ENCODE measurements at places on chromosomes 1 and 21.

GRCh38 chr1:10515301-10515975 is 40.7 kb downstream of the PEX14 start:
- no peak for DNase-seq

DNA sequence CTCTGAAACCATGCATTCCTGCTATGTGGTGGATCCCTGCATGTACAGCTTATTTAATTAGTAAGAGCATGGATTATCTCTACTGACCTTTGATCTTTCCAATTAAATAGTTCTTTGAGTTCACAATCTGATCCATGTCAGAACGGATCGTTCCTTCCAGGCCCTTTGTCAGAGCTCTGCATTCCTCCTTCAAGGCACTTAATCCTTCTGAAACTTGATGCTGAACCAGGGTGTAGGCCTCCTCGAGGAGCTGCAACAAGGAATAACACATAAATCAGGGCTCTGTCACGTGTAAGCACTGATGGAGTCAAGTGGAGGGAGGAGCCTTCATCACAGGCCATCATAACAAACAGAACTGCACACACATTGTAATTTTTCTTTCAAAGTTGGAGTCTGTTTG is 68.4 kb upstream of the EDEM3 start:
- DNase-seq = no peak

- no peak for DNase-seq
Measured at GRCh38 chr1:231210126-231210525, 30.9 kb upstream of the GNPAT start.

GRCh38 chr1:153774780-153775457 is at the start of gene SLC27A3:
Gene SLC27A3, plus strand, starts transcription at chr1:153775407. Its CDS starts 91 bp downstream, at chr1:153775498.
- DNase-seq = peak; percentile 72

DNA sequence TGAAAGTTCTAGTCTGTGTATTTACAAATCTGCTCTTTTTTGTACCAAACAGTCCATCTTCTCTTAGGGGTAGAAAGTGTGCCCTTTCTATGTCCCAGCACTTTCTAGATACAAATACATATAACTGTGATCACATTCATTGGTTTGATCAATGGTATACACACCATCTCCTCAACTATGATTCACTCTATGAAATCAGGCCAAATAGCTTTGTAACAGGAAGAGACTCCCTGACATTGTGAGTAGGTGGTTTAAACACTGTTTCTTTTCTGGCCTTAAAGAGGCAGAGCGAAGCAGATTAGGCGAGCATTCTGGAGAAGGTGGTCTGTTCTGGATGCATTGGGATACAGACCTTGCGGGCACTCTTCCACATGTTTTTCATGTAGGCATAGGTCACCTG is 39.3 kb upstream of the EXOSC10 start:
- peak; percentile 30 for DNase-seq

DNA sequence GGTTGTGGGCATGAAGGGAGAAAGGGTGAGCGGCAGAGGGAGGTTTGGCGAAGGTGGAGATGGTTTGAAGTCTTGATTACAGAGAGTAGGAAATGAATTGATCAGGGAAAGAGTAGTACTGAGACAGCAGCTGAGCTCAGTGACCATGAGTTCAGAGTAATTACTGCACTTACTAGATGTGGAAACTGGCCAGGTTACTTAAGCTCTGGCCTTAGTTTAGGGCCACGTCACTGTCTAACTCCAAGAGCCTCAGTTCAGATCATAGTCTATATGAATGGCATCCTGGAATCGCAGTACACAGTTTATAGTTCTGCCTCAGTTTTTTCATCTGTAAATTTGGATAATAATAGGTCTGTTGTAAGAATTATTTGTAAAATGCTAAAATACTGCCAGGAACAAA is 78.1 kb downstream of the KCTD3 start:
- no peak for DNase-seq

- peak; percentile 49 for DNase-seq
Measured at GRCh38 chr1:54768093-54768492, 3.8 kb upstream of the PARS2 start.

GRCh38 chr21:20618878-20619277 is 379.3 kb upstream of the NCAM2 start:
- DNase-seq = peak; percentile 8

DNA sequence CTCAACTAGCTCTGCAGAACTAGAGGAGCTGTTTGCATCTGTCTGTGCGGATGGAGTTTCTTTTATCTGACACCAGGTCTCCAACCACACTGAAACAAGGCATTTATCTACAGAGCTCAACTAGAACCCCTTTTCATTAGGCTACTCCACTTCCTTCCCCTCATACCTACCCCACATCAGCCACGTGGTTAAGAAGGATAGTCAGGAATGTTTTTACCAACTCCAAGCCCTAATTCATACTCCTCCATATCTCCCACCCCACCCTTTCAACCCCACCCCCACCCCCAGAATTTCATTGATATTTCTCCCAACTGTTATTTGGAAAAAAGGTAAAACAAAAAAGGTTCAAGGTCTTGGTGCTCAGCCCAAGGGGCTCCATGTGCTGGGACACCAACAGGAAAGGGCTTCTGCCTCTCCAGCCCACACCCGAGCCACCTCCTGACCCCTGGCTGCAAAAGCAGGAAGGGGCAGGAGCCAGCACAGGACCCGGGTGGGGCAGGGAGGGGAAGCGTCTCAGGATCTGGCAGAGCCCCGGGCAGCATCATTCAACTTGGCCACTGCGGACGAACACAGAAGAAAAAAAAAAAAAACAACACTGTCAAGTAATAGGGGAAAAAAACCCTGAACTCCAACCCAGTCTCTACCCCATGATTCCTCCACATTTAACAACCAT is 7.0 kb downstream of the ENSA start:
- no peak for DNase-seq

DNA sequence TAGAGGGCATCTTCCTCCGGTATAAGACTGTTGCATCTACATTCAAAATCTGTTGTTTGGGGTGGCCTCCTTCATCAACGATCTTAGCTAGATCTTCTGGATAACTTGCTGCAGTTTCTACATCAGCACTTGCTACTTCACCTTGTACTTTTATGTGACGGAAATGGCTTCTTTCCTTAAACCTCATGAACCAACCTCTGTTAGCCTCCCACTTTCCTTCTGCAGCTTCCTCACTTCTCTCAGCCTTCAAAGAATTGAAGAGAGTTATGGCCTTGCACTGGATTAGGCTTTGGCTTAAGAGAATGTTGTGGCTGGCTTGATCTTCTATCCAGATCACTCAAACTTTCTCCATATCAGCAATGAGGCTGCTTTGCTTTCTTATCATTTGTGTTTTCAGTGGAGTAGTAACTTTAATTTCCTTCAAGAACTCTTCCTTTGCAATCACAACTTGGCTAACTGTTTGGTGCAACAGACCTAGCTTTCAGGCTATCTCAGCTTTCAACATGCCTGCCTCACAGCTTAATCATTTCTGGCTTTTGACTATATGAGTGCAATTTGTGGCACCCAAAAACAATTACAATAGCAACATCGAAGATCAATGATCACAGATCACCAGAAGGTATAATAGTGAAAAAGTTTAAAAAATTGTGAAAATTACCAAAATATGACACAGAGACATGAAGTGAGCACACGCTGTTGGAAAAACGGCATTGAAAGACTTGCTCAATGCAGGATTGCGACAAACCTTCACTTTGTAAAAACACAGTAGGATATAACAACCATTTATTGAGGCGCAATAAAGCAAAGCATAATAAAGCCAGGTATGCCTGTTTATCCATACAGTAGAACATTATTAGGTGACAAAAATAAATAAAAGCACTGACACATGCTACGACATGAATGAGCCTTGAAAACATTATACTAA is 56.7 kb upstream of the GFI1 start:
- DNase-seq = no peak

DNA sequence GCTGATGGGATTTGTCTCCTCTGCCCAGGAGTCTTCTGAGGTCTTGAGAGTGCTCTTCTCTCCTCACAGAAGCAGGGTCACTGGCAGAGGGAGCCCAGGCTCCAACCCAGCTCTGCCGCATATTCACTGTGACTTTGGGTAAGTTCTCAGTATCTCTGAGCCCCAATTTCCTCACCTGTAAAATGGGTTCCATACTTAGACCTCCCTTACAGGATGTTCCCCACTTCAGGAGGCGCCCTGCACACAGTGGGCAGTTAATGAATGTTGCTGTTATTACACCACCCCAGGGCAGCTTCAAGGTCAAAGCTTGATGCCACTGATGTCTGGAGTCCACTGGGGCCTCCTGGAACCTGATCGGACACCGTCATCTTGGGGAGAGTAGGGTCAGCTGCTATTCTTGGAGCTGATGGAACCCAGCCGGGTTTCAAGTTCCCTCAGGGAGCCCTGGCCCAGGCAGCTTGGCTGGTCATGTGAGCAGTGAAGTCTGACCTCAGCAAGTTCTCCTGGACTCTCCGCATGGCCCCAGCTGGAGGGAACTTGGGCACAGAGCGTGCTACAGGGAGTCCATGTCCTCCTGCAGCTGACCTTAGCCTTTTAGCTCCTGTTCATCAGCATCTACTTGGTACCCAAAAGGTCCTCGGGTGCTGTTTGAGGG is 21.8 kb downstream of the COA7 start:
- peak; percentile 68 for DNase-seq

GRCh38 chr1:168719306-168720111 is 9.5 kb downstream of the DPT start:
- no peak for DNase-seq

DNA sequence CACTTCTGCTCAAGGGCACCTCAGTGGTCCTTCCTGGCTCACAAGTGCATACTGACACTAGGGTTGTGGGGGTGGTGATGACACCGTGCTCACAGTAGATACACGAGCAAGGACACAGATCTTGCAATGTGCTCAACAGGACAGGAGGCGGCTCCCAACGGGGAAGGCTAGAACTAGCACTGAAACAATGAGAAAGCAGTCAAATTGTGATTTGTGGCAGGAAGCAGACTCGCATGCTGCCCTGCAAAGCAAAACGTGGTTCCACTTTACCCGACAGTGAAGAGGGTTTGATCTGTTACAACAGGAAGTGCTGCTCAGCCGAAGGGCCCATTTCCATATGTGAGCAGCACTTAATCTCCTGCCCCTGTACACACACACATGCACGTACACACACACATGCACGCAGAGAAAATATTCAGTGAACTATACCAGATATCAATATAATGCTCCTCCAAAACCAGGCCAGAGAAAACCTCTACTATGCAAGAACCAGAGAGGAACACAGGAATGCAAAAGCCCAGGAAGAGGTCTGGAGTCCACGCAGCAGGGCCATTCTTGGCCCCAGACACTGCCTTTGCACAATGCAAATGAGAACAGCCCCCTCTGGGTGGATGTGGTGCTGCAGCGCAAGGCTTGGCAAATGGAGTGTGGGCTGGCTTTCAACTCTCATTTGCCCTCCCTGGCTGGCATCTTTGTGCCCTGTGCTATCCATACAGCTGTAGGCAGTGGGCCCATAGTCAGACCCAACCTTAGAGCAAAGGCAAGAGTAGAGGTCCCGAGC is 47.1 kb downstream of the KANK4 start:
- DNase-seq = no peak

- DNase-seq = no peak
Measured at GRCh38 chr1:87402241-87403002, 73.7 kb downstream of the LMO4 start.

DNA sequence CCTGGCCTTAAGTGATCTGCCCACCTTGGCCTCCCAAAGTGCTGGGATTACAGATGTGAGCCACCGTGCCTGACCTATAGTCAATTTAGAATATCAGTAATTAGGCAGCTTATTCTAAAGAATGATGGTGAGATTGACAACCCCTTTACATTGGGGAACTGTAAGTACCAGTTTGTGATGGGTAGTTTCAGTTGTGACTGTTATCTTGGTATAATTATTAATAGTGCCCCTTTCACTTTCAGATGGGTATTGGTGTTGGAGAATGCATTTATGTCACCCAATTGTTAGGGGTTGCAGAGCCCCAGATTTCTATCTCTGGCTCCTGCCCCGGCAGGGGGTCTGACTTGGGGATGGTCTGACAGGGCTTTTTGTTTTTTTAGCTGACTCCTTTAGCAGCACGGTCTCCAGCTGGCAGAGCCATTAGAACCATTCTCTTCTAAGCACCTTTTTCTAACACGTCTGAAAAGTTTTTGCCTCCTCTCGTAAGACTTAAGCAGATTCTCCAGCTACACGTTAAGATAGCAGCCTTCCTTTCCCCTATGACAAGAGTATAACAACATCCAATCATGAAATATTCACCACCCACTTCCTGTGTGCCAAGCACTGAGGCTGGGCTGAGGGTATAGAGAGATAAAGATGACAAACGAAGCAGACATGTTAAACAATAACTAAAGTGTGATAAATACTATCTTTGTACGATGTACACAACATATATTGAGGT is 157.8 kb downstream of the SDCCAG8 start:
- DNase-seq = no peak

- no peak for DNase-seq
Measured at GRCh38 chr1:236354330-236355147, 39.5 kb upstream of the EDARADD start.

- DNase-seq = no peak
Measured at GRCh38 chr1:51469518-51469917, 49.5 kb downstream of the EPS15 start.

- DNase-seq = no peak
Measured at GRCh38 chr1:44105810-44106209, 12.8 kb upstream of the KLF17 start.

GRCh38 chr1:234619794-234620247 is 9.8 kb upstream of the IRF2BP2 start:
- no peak for DNase-seq

DNA sequence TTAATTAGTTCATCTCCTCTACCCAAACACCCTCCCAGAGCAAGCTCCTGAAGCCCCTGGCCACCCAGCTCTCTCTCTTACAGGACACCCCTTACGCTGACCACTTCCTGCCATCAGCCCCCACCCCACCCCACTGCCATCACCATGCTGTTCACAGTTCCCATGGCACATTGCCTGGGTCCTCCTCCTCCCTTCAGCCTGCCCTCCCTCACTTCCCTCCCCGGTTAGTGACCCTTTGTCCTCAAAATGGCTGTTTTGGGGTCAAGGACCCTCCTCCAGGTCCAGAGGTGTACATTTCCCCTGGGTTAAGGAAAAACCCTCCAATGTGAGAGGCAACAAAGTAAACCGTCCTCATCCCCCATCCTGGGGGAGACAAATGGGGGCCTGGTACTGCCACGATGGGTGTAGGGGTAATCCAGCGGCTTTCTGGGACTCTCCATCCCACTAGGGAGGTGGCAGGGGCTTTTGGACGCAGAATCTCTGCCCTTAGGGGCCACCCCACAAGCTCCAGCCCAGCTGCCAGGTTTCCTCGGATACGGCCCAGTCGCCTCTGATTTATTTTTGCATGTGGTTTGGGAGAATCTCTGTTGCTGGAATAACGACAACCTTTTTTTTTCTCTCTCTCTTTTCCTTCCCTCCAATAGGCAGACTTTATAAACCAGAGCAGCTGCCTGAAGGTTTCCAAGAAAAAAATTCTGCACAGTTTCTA is 8.5 kb downstream of the CAMK2N1 start:
- DNase-seq = no peak

GRCh38 chr1:54370287-54370989 is 35.8 kb downstream of the SSBP3 start:
- DNase-seq = no peak

- DNase-seq = peak; percentile 43
Measured at GRCh38 chr1:23960291-23961020, 828 bp downstream of the PNRC2 start.

- no peak for DNase-seq
Measured at GRCh38 chr1:4546911-4547310, 107.5 kb upstream of the AJAP1 start.

GRCh38 chr1:59397139-59397858 is 100.4 kb downstream of the FGGY start:
- no peak for DNase-seq

GRCh38 chr1:247840818-247841217 is 878 bp downstream of the OR11L1 start:
- no peak for DNase-seq

- DNase-seq = no peak
Measured at GRCh38 chr1:168629466-168629865, 53.1 kb downstream of the XCL1 start.

Data from Ammon's horn (tissue), 1 donor.